ENCODE measurements at places on chromosomes 7 and 10. TPM values are rescaled to one million over a fixed set of nuclear protein-coding genes. Genes with fewer than 3 reads are reported as not detected.

DNA sequence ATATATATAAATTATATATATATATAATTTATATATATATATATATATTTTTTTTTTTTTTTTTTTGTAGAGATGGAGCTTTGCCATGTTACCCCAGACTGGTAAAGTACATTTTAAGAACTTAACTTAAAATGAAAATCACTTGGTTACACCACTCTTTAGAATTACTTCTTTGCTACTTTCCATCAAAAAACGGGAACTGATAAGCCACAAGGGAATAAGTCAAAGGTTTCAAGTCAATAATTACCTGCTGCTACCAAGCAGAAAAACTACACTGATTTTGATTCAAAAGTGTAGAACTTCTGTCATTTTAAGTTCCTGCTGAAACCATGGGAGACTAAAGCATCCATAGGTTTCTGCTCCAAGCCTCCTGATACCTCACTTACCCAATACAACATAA, 12.2 kb downstream of the PPA1 start:
- H3K27me3 ChIP-seq = no peaks in the 10 kb centered on the region
- peaks cover 35% of the 10 kb centered on the region for H3K36me3 ChIP-seq
- peaks cover 6% of the 10 kb centered on the region for H3K4me1 ChIP-seq

GRCh38 chr10:79490400-79491142, 21.8 kb upstream of the EIF5AL1 start:
- DNase-seq = no peak
- no peak overlapping the region for H3K27ac ChIP-seq
- no peaks in the 10 kb centered on the region for H3K4me1 ChIP-seq
- H3K36me3 ChIP-seq = no peaks in the 10 kb centered on the region

PTPRZ1 gene
- total RNA-seq = 0.20 TPM

DNA sequence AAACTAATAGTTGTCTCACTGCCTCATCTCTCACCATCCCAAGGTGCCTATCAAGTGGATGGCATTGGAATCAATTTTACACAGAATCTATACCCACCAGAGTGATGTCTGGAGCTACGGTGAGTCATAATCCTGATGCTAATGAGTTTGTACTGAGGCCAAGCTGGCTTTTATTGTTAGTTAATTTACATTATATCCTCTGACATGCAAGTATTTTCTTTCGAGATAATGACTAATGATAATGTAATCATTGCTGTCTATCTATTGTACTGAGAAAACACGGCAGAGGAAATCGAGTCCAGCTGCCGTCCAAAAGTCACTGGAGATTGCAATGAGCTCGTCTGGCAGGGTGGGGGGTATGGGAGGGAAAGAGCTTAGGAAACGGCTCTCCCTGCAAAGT, 172.4 kb upstream of the LANCL2 start:
- no peak overlapping the region for H3K4me3 ChIP-seq
- peak; percentile 75 for DNase-seq
- H3K36me3 ChIP-seq = no peaks in the 10 kb centered on the region
- no peak overlapping the region for H3K27ac ChIP-seq
- H3K27me3 ChIP-seq = no peaks in the 10 kb centered on the region

DNA sequence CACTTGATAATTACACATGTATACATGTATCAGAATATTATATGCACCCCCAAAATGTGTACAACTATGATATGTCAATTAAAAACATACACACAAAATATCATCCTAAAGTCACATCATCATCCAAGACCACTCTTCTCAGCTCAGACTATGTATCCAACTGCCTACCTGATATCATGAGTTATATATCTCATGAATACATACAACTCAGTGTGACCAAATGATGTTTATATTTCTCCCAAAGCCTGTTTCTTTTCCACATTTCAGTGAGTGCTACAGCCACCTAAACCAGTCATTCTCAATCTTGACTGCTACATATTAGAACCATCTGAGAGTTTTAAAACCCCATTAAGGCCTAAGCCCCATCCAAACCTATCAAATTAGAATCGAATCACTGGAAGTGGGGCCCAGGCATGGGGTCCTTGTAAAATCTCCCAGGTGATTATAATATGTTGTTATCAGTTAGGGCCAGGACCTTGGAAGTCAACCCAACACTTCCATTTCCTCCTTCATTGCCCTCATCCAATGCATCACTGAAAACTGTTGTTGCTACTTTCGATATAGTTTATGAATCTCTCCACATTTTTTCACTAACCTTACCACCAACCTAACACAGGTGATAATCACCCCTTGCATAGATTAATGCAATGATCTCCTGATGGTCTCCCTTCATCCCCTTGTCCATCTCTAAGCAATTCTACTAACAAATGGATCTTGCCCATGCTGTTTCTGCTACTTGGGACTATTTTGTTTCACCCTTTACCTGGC, 53.8 kb upstream of the ITGB8 start:
- H3K4me3 ChIP-seq = no peak overlapping the region
- no peak overlapping the region for H3K27ac ChIP-seq
- no peaks in the 10 kb centered on the region for H3K4me1 ChIP-seq
- H3K36me3 ChIP-seq = no peaks in the 10 kb centered on the region

- DNase-seq = no peak
- no peaks in the 10 kb centered on the region for H3K27me3 ChIP-seq
- no peaks in the 10 kb centered on the region for H3K4me1 ChIP-seq
- no peak overlapping the region for H3K4me3 ChIP-seq
Observed at GRCh38 chr10:52940921-52941320, 168.3 kb upstream of the MBL2 start.

AKR1D1 gene
- total RNA-seq = not detected

AEBP1 gene
- 31.8 TPM for total RNA-seq

PDE1C gene
- not detected for total RNA-seq

PAOX gene
- 2.1 TPM for total RNA-seq

- H3K4me1 ChIP-seq = peaks cover 5% of the 10 kb centered on the region
- H3K36me3 ChIP-seq = peaks cover 17% of the 10 kb centered on the region
- no peaks in the 10 kb centered on the region for H3K27me3 ChIP-seq
- no peak overlapping the region for H3K27ac ChIP-seq
Observed at GRCh38 chr7:29920491-29920890, 69.1 kb downstream of the SCRN1 start.

CD36 gene
- total RNA-seq = 0.83 TPM

GRCh38 chr7:33719059-33719581, 186.2 kb upstream of the BMPER start:
- H3K4me1 ChIP-seq = peaks cover 4% of the 10 kb centered on the region
- H3K27me3 ChIP-seq = no peaks in the 10 kb centered on the region
- no peaks in the 10 kb centered on the region for H3K36me3 ChIP-seq
- no peak overlapping the region for H3K4me3 ChIP-seq
- DNase-seq = no peak

DRGX gene
- not detected for total RNA-seq

DNA sequence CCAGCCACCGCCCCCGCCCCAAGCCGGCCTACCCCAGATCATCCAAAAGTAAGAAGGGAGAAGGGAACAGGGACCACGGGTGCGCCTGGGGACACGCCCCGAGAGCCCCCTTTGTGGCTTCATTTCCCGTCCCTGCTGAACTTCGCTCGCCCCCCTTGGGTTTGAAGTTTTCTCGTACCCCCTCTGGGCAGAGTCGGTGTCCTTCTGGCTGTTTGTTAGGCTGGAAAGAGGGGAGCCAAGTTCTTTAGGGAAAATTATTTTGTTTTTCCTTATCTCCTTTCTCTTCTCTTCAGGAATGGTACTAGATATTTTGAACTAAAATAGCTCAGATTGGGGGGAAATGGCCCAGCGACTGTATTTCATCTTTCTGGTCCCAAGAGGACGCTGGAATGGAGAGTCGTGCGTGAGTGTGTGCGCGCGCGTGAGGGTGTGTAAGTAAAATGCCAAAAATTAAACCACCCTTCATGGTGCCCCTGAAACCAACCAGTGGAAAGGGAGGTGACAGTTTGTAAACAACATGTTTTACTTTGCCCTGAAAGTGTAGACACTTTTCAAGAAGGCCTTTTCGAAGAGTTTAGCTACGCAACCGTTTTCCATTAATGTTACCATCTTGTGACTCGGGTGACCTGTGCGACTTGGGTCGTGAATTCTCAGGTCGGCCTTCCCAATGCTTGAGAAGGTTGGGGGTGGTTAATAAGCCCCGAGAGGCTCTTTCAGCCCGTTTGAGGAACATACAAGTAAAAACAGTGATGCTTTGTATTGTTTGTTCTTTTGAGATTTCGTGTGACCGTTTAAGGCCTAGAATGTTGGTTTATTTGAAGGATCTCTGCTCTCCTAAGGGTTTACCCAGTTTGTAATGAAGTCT, 694 bp downstream of the RBM20 start:
- no peak overlapping the region for H3K27ac ChIP-seq
- peak overlapping the region; percentile 70 for H3K4me3 ChIP-seq
- peaks cover 37% of the 10 kb centered on the region for H3K4me1 ChIP-seq
- peaks cover 13% of the 10 kb centered on the region for H3K27me3 ChIP-seq

BLVRA gene
- total RNA-seq = 27.4 TPM

GRCh38 chr10:98511876-98512275, 65.1 kb upstream of the HPS1 start:
- H3K4me1 ChIP-seq = no peaks in the 10 kb centered on the region
- peaks cover 43% of the 10 kb centered on the region for H3K27me3 ChIP-seq
- DNase-seq = no peak
- H3K27ac ChIP-seq = no peak overlapping the region
- H3K36me3 ChIP-seq = no peaks in the 10 kb centered on the region
- H3K4me3 ChIP-seq = no peak overlapping the region

TM9SF3 gene
- 115 TPM for total RNA-seq

DNA sequence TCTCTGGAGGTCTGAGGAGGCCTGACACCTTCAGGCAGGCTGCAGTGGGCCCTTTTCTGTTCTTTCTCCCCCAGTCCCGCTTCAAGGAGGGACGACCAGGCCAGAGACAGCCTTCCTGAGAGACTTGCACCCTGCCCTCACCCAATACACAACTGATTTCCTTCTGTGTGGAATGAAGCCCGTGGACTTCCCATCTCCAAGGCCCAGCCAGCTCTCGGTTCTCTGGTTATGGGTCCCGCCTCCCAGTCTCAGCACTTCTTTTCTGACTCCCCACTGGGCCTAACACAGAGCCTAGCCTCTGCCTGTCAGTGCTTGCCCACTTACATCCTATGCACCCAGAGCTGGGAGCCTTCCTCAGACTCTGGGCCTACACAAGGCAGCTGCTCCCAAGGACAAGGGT, 24.1 kb upstream of the ADCYAP1R1 start:
- H3K36me3 ChIP-seq = no peaks in the 10 kb centered on the region
- no peak overlapping the region for H3K27ac ChIP-seq
- no peaks in the 10 kb centered on the region for H3K27me3 ChIP-seq
- peaks cover 6% of the 10 kb centered on the region for H3K4me1 ChIP-seq

Measured in A673 (cell line).